ENCODE measurements at places on chromosomes 12 and 14.

DNA sequence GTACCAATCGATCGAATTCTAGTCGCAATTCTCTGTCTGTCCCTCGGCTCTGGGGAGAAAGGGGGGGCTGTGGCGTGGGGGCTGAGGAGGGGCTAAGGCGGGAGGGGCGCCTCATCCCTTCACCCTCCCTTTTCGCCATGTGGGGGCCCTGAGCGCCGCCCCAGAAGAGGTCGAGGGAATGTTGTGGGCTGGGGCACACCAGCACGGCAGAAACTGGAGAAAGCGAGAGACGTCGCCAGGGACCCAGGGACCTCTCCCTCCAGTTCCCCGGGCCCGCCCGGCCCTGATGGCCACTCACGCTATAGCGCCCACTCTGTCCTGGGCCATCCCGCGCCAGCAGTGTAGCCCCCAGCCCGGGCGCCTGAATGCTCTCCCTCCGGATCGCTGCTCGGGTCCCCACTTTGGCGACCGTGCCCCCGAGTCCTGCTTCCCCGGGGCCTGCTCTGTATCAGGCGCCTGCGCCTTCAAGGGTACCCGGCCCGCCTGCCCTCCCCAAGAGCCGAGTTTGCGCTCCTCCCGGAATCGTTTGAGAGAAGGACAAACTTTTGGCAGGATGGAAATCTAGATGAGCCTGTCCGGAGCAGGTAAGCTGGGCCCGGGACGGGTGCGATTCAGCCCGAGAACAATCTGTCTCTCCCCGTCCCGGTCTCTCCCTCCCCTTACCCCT, 62.6 kb downstream of the SMUG1 start:
- no peak for DNase-seq

DNA sequence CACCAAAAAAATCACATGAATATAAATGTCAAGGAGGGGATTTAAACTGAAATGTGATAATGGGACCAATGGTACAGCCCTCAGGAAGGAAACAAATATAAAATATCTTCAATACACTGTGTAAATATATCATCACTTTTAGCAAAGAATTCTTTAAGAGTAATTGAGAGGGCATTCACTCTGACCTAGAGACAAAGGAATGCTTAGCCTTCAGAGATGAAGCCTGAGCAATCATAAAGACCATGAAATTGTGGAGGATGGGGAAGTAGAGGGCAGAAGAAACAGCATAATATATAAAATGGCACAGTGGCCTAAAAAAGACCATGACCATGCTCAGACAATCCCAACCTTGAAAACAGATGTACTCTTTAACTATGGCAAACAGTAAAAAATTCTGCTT, 20.4 kb downstream of the YAF2 start:
- DNase-seq: no peak

GRCh38 chr14:48584031-48584430, 908.6 kb upstream of the MDGA2 start:
- DNase-seq: no peak

DNA sequence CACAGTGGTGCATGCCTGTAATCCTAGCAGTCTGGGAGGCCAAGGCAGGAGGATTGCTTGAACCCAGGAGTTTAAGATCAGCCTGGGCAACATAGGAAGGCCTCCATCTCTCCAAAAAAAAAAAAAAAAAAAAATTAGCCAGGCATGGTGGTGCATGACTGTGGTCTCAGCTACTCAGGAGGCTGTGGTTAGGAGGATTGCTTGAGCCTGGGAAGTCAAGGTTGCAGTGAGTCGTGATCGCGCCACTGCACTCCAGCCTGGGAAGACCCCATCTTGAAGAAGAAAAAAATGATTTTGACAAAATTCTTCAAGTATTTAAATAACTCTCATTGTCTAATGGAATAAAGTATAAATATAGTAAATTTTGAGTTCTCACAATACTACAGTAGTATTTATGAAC, 219.2 kb upstream of the SSTR1 start:
- DNase-seq: no peak

DNA sequence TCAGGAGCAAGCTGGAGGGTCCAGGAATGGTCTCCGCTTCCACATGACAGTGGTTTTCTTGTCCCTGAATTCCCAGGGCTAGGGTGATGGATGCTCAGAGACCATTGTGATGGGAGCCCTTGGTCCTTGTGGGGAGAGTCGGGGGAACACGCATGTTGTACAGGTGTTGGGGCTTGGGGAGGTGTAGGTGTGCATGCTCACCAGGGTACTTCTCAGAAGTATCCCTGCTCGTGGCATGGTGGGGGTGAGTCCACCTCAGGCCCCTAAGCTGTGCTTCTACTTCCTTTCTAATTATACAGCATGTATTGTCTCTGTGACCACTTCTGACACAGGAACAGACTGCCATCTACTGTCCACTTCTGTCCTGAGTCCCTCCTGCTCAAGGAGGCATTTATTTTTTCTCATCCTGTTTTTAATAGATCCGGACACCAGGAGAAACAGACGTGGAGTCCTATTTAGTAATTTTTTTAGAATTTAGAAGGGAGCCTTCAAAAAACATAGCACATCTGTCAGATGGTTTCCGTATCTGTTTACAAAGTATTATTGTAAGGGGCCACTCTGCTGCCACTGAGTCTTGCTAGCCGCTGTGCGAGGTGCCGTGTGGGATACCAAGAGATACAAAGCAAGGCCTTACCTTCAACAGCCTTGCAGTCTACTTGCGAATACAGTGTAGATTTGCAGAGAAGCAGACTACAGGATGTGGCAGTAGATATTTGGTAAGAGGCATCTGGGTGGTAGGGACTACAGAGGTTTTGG, 10.5 kb downstream of the NTF3 start:
- no peak for DNase-seq

- DNase-seq: no peak
Observed at GRCh38 chr12:125633686-125634085, 568.5 kb downstream of the AACS start.

DNA sequence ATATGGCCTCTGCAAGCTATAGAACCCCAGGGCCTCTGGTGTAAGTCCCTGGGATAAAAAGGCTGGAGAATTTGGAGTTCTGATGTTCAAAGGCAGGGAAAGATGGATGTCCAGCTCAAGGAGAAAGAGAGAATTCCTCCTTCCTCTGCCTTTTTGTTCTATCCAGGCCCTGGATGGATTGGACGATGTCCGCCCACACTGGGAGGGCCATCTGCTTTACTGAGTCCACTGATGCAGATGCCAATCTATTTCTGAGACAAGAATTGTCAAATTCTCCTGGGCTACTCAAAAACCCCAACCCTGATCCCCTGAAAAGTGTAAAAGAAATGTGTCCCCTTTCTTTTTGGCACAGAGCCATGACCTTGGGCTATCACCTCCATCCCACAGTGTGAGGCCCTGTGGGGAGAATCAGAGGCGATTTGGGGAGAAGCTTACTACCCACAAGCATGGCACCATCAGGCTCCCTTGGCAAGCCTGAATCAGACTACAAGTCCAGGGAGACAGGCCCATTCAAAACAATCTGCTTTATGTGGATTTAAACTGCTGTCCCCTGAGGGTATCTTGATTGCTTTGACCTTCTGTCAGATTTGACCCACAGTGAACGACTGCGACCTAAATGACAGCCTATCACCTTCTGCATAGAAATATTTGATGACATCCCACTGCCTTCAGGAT, 334.0 kb downstream of the NUAK1 start:
- DNase-seq: no peak

- DNase-seq: no peak
Observed at GRCh38 chr12:75969768-75970167, 61.8 kb downstream of the PHLDA1 start.

DNA sequence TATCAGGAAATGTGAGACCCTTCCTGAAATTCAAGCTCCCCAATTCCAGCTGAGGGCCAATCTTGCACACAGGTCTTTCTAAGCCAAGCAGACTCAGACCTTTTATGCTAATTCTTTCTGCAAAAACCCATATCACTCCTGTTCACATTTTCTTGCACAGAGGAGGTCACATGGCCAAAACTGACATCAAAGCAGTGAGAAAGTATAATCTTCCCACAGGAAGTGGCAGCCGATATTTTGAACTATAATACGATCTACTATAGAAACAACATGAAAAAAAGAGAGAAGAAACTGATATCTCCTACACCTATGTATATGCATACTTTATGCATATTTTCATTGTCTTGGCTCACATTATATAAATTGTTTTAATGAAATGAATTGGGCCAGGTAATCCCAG, 132.9 kb upstream of the SSTR1 start:
- DNase-seq: no peak

DNA sequence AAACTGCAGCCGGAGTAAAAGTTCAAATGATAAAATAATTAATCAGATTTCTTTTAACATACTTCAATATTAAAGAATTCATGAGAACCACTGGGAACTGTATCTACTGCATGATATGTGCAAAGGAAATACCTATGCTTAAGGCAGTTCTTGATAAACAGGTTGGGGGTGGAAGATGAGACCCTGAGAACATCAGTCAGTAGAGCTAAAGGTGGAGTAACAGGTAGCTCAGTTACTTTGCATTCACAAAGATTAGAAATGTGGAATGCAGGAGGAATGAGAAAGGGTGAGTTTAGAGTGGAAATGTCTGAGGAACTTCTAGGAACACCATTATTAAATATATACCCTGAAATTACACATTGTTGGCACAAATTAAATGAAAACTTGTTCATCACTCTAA, 78.6 kb downstream of the COX16 start:
- no peak for DNase-seq

GRCh38 chr12:53862831-53863230, 75.8 kb upstream of the HOXC13 start:
- DNase-seq: no peak

DNA sequence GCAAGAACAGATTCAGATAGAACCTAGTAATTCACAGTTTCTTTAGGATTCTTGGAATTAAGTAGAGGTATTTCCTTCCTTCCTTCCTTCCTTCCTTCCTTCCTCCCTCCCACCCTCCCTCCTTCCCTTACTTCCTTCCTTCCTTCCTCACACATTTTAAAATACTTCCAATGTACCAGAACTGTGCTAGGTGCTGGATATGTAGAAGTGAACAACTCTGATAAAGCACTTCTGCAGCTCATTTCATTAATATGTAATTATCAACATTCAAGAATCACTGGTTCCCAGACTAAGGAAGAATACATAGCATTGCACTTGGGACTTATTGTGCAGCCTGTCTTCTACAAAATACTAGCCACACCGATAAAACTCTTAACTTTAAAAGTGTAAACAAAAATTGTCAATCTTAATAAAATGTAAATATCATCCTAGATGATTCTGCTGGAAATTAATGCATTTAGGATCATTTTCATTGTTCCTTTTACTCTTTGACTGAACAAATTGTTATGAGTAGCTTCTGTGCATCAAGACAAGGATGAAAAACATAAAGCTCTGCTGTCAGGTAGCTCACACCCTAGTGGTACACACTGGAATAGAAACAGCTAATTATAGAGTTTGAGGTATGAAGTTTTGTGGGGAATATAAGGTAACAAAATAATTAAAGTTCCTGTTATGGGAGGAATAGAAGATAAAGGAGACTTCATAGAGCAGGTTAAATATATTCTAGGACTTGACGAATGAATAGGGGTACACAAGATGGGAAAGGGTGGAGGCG, 99.9 kb upstream of the MYF6 start:
- no peak for DNase-seq

DNA sequence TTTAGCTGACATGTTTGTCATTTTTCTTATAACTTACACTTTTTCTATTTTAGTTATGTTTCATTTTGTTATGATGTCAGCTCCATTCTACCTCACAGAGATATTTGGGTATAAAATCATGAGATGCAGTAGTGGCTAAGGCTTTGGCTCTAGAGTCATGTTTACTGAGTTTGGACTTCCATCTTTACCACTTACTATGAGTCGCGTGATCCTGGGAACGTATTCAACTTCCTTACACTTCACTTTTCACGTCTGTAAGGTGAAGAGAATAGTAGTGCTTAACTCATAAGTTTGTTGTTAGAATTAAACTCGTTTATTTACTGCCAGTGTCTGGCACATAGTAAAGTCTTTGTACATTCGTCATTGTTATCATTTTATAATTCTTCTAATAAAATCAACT, 126.3 kb downstream of the ERC1 start:
- DNase-seq: no peak

- no peak for DNase-seq
Observed at GRCh38 chr12:58169826-58170225, 228.5 kb downstream of the ATP23 start.

DNA sequence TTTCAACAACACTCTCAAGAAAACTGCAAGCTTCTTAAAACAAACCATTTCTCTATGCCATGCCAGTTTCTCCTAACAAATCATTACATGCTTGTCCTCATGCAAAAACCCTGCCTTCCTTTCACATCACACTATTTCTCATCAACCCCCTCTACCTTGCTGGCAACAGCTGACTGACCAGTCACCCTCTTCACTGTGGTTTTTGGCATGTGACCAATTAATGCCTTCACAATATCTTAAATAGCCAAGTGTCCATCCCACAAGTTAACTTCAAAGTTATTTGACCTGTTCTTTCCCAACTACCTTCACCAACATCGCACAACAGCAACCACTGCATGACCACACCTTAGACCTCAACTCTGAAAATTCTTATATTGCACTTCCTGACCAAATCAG, 159.6 kb downstream of the CEP128 start:
- no peak for DNase-seq

DNA sequence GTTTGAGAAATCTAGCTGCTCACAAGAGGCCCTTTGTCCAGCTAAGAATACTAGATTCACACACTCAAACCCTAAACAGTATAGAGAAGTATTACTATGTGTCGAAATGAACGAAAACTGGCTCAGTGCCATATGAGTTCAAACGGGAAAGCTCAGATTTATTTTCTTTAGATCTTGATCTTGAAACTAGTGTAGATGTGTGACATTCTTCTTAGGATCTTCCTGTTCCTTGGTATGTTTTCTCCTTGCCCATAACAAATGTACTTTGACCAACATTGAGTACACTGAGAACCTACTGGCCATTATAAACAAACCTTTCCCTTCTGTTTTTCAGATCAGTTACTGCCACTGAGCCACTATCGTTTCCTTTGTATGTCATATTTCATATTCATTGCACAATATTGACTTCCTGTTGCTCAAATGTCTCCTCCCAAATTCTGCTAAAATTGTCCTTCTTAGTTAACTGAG, 21.3 kb downstream of the MYBPC1 start:
- DNase-seq: no peak

DNA sequence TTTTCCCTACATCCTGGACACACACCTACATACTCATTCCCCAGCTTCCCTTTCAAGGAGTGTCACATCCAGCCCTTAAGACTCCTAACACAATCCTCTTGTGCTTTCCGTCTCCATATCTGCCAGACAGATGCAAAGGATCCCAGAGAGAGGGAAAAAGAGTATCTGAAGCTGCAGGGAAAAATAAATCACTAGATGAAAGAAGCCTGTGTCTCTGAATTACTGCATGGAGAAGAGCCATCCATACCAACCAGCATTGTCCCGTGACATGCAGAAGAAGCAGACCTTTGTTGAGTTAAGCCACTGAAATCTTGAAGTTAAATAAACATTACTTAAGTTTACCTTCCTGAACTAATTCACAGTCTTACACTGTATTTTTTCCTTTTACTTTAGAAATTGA, 54.6 kb downstream of the GTF2A1 start:
- DNase-seq: no peak

GRCh38 chr12:104596134-104596799, 139.5 kb downstream of the CHST11 start:
- no peak for DNase-seq

- DNase-seq: no peak
Observed at GRCh38 chr12:128339631-128340030, 72.7 kb downstream of the TMEM132C start.

- no peak for DNase-seq
Observed at GRCh38 chr12:108717243-108717642, 14.1 kb downstream of the CORO1C start.

GRCh38 chr14:75366963-75367362, 60.9 kb upstream of the JDP2 start:
- no peak for DNase-seq

GRCh38 chr12:44154128-44154527, 318.2 kb downstream of the TMEM117 start:
- no peak for DNase-seq
